ENCODE measurements at places on chromosomes 16 and 17.
A peak's percentile ranks its signal among the peaks of the same experiment; 100 is the strongest.

DNA sequence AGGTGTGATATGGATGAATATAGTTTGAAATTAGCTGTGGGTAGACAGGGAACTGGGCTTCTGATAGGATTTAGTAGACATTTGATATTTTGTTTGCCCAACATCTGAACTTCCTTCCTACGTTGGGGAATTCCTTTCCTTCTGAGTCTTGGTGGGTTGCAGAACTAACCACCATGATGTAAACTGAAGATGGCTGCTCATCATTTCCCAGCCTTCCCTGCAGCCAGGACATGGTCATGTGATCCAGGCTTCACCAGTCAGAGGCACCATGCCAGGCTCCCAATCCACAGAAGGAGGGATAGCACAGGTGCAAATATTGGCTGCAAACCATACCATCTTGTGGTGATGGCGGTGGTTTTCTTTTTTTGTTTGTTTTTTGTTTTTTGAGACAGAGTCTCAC lies 57.4 kb downstream of the EMP2 start:
- no peak for DNase-seq

DNA sequence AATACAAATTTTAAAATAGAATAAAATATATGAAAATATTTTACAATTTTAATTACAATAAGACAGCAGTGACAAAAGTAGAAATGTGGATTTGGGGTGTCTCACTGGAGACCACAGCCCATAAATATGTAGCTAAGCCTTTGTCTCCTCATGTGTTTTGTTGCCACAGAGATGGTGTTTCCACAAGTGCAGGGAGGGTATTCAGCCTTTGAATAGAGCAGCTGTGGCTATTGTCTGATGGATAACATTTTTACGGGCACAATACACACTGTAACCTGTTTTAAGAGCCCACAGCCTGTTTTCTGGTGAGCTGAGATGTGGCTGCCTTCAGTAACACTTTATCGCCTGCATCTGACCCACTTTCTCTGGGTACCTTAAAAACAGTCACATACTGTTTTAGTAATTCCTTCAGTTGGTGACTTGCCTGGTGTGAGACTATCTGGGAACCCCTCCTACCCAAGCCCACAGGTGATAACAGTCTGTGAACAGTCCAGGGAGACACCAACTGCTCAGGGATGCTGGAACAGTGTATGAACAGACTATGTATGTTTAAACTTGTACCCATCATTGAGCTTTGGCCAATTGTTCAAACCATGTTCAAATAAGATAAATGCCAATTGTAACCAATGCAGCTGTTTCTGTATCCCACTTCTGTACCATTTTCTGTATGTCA lies 7.8 kb upstream of the AHSP start:
- peak; percentile 21 for DNase-seq

DNA sequence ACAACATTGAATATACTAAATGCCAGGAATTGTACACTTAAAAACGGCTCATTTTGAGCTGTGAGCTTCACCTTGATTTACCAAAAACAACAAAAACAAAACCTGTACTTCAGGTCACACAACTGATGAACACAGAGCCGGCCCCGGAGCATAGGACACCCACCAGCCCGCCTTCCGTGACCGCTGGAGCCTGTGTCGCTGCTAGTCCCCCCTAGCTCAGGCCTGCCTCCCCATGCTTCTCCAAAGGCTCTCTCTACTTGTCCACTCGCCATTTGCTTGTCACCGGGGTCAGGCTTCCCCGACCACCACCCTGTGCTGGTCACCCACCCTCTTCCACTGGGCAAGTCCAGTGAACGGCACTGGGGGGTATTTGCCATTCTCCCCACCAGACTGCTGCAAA lies 113.8 kb upstream of the TNRC6C start:
- no peak for DNase-seq

DNA sequence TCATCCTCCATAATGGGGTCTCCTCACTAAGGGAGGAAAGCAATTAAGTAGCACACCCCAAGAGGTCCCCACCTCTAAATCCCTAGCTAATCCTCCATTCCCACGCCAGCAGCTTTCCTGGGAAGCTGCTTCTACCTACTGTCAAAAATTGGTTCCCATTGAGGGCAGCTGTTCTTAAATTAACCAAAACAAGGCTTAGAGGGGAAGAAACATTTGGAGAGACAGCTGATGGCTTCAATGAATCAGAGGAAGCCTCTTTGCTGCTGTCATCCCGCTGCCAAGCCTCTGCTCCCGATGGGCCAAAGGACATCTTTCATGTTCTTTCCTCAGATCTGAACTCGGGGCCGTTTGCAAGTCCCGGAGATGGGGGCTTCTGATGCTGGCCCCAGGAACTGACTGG lies 26.6 kb downstream of the AIPL1 start:
- no peak for DNase-seq

DNA sequence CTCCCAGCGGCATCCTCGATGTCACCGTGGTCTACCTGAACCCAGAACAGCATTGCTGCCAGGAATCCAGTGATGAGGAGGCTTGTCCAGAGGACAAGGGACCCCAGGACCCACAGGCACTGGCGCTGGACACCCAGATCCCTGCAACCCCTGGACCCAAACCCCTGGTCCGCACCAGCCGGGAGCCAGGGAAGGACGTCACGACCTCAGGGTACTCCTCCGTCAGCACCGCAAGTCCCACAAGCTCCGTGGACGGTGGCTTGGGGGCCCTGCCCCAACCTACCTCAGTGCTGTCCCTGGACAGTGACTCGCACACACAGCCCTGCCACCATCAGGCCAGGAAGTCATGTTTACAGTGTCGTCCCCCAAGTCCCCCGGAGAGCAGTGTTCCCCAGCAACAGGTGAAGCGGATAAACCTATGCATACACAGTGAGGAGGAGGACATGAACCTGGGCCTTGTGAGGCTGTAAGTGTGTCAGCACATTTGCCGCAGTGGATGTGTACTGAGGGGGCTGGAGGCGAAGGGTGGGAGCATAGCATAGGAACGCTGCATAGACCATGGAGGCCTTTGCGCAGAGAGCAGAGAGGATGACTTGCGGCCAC lies 3.3 kb upstream of the TEDC2 start:
- DNase-seq = no peak

- no peak for DNase-seq
These were observed 37.7 kb downstream of the USP32 start for GRCh38 chr17:60354223-60354622.

DNA sequence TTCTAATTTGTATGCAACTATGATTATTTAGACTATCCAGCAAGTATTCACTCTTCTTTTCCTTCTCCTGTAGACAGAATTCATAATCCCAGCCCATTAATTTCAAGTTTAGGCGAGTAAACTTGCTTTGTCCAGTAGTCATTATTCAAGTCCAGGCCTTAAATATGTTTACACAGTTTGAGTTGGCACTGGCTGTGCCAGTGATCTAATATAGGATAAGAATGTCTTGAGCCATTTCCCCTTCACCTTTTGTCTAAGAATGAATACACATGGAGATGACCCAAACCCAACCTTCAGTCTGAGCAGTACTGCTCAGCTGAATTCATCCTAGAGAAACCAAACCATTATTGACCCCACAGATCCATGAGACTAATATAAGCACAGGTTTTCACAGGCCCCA lies 930.4 kb upstream of the CDH8 start:
- DNase-seq = no peak

- no peak for DNase-seq
These were observed 7.2 kb upstream of the MFSD6L start for GRCh38 chr17:8806253-8806925.

DNA sequence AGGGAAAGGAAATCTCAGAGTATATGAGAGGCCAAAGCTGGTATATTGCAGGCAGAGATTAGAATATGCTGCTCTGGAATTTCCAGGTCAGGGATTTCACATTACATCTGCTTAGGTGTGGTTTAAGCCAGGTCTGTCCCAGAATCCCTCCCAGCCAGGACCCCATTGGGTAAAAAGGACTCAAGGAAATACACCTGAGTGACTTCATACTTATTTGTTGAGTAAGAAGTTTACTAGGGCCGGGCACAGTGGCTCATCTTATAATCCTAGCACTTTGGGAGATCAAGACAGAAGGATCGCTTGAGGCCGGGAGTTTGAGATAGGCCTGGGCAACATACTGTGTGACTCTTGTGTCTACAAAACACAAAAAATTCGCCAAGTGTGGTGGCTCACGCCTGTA lies 7.2 kb downstream of the PIPOX start:
- DNase-seq = no peak

DNA sequence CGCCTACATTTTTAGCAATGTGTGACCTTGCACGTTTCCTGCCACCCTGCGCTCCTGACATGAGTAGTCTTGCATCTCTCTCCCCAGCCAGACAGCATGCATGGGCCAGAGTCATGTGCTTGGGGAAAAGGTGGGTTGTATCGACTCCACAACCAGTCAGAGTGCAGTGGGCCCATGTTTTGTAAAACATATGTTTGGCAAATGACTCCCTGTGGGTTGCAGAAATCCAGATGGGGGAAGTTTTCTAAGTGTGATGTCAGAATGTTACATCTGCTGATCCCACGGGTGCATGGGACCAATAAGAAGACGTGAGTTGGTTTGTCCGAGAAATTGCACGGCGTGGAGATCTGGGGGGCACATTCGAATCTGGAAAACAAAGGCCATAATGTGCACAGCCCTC lies 147.1 kb downstream of the FOXL1 start:
- no peak for DNase-seq

DNA sequence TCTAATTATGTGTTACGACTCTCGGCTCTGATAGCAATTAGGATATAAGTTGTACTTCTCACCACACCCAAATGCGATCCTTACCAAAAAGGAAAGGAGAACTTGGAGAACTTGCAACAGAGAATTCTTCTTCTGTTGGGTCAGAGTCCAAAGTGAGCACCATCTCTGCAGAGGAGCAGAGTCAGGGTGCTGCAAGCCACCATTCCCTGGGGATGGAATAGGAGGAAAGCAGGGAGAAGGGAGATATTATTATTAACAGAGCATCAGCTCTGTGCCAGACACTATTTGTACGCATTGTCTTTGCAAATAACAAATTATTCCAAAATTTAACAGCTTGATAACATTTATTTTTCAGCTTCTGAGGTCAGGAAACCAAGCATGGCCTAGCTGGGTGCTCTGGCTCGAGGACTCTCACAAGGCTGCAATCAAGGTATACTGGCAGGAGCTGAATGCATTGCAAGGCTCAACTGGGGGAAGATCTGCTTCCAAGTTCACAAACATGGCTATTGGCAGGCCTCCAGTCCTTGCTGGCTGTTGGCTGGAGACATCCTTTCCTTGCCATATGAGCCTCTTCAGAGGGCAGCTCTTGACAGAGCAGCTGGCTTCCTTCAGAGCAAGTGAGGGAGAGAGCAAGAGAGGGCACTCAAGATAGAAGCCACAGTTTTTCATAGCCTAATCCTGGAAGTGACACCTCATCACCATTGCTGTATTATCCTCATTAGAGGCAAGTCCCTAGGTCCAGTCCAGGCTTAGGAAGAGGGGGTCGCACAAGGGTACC lies 296.2 kb upstream of the CDH5 start:
- no peak for DNase-seq

GRCh38 chr16:51110700-51111157 lies 40.3 kb downstream of the SALL1 start:
- no peak for DNase-seq

- no peak for DNase-seq
These were observed 17.4 kb downstream of the KCTD2 start for GRCh38 chr17:75064460-75064859.

DNA sequence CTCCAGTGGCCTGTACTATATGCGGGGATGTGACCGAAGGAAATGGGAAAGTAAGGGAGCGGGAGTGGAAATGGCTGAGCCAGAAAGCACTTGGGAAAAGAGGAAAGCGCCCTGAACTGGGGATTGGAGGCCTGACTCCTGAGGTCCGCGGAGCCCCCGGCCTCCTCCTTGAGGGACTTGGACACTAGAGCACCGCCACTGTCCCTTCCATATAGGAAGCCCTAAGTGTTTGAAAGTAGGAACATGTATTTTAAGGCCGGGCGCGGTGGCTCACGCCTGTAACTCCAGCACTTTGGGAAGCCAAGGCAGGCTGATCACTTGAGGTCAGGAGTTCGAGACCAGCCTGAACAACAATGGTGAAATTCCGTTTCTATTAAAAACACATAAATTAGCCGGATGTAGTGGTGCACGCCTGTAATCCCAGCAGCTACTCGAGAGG lies 530 bp upstream of the ZDHHC7 start:
- DNase-seq = no peak

DNA sequence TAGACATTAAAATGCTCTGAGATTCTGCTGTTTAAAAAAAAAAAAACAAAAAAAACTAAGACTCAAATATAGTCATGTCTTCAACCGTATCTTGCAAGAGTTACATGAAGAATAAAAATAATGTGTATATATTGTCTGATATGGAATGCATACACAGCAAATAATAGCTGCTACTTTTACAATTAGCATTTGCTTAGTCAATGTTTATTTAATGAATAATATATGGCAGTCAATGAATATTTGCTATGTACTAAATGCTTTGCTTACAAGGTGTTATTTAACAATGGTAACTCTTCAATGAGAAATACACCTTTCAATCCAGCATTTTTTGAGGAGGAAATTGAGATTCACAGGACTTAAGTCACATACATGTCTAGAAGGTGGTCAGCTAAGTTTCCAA lies 718.8 kb upstream of the SOX9 start:
- DNase-seq = no peak
